Glutamatergic neuron (in vitro differentiated cells): ENCODE measurements at places on chromosomes 6 and 20.

- no peak for DNase-seq
These were observed 122.7 kb upstream of the HS3ST5 start for GRCh38 chr6:114465511-114465910.

DNA sequence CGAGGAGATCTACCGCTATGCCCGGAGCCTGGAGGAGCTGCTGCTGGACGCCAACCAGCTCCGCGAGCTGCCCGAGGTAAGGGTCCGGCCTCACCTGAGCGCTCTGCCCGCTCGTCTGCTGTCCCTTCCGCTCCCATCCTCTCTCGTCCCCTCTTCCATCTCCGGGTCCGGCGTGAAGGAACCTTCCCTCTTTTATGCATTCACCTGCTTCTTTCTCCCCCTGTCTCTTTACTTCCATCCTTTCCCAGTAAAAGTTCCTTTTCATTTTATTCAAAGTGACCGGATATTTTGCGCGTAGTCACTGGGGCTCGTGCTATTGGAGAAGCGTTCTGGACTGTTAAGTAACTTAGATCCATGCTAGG is 516 bp downstream of the LRRC1 start:
- DNase-seq: no peak

DNA sequence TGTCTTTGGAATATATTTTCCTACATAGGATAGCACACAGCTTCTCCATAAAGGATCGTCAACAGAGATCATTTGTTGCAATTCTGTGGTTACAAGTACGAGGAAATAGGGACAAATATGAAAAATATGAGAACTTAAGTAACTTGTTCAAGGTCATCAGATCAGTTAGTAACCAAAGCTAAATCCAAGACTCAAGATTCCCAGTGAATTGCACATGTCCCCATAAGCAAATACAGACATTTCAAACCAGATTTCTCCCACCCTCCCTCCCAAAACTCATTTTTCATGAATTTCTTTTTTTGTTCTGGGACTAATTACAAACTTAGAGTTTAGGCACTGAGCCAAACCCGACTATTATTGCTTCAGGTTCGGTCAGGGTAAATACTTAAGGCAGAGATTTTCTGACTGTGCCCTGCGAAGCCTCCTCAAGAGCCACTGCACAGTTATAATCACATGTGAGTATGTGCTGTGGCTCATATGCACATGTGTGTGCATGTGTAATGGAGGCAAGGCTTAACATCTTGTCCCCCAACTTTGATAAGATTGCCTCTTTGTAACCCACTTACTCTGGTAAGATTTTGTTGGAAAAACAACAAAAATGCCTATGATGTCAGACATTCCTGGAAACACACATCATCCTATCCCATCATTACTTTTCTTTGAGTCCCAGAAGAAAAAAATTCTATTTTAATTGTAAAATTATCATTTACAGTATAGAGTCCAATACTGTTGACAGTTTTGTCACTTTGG is 216.2 kb downstream of the CD83 start:
- no peak for DNase-seq

- no peak for DNase-seq
These were observed 5.1 kb downstream of the SPINT3 start for GRCh38 chr20:45510242-45510862.

- DNase-seq: peak; percentile 76
These were observed at the start of gene PLTP for GRCh38 chr20:45911486-45912343. Gene PLTP, minus strand, starts transcription at chr20:45912155. Its CDS starts 703 bp downstream, at chr20:45911452.

DNA sequence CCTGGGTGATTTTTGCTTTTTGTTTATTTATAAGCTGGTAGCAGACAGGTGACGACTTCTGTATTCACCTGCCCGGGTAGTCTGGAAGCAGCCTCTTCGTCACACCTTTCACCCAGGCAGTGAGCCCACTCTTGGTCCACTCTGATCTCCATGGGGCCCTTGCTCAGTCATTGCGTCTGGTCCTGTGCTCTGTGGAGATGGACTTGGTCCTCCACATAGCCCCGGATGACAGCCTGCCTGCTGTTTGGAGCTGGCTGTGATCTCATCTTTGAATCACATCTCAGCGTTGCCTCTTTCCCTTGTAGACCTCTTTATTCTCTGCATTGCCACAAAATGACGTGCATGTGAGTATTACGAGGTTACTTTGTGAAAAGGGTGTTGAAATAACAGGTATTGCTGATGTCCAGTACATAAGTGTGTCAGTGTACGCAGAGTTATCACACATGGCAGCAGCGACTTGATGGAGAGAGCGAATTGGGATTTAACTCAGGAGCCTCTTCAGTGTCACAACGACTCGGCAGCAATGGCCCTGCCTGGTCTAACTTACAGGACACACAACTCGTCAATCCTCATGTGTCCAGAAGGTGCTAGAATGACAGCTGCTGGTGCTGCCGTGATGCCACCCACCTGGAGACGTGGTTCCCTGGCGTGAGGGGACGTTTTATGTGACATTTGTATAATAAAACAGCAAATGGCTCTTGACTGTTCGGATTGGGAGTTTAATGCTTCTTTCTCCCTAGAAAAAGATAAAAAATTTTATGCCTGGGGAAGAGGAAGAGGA is 24.2 kb upstream of the FRMD1 start:
- DNase-seq: no peak

GRCh38 chr20:63114006-63114692 is 101.8 kb downstream of the YTHDF1 start:
- peak; percentile 12 for DNase-seq

DNA sequence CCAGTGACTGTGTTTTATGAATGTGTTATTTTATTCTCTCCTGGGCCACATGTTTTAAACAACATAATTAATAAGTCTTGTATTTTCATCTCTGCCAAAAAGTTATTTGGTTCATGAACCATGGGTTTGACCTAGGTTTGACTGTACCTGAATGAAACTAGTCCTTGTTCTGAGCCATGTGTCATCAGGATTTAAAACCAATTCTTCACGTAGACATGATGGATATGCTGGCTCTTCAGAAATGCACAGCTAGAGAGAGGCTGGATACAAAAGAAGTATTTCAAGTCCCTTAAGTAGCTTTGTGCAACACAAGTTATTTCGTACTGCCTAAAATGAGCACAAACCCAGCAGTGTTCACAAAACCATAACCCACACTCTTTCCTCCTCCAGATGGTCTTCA is 116.1 kb downstream of the IBTK start:
- DNase-seq: no peak

DNA sequence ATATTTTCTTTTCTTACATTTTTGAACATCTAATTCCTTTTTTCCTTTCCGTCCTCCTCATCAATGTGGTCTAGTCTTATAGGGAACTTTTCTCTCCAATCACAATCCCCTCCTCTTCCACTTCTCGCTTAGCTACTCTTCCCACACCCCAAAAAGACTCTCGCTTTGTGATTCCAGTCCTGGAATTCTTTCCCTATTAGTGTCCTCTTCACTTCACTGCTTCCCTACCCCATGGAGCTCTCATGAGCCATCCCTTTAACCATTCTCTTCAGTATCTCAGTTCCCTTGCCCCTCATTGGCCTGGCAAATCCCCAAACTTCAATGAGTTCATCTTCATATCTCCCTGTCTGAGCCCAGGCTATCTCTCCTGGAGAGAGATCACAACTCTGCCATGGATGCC is 55.3 kb upstream of the CEP85L start:
- no peak for DNase-seq

DNA sequence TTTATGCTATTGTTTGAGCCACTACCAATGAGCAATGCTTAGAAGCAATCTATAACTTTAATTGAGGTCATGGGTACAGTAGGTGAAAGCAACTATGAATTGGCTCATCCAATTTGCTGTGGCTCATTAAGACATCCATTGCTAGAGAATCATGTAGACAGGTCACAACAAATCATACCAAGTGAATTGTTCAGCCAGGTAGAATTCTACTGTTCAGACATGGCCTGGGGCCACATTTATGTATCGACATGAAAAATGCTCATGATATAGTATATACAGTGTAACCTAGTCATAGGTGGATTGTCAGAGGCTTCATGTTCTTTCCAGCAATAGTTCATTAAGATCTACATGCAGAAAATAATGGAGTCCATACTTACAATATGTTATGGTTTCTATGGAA is 633.7 kb upstream of the EYS start:
- DNase-seq: no peak

DNA sequence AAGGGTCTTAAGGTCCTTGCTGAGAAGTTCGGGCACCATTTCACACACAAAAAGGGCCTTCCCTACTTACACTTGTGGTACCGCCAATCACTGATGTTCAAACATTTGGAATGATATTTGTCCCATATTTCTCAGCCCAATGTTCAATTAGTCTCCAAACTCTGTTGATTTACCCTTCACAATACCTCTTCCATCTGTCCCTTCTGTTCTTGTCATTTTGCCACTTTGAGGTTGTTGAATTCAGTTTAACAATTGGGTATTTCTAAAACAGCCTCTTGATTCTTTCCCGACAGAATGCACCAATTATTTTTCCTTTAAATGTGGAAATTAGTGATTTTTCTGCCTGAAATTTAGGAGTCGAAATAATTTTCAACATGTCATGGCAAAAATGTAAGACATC is 46.2 kb downstream of the NOX3 start:
- no peak for DNase-seq

DNA sequence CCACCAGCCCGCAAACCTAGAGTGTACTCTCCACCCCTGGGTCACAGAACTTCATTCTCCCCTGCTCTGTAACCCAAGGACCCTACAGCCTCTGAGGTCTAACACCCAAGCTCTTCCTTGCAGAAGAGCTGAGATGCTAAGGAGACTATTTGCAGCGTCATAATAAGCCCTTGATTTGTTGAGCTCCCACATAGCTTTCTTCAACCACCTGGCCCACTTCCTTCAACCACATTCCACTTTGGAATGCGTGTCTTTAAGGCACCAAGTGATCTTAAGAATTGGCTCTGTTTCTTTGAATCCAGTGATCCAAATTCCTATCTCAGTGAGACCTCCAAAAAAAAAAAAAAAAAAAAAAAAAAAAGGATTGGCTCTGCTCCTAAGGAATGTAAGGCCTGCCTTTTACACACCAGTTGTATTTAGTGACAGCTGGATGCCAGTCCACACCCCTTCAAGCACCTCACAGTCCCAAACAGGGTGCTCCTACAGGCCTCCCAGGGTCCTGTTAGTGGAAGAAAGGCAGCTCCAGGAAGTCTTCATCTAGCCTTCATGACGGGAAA is 106.2 kb downstream of the UBE3D start:
- no peak for DNase-seq

GRCh38 chr6:51105357-51105756 is 286.7 kb downstream of the TFAP2B start:
- DNase-seq: no peak

DNA sequence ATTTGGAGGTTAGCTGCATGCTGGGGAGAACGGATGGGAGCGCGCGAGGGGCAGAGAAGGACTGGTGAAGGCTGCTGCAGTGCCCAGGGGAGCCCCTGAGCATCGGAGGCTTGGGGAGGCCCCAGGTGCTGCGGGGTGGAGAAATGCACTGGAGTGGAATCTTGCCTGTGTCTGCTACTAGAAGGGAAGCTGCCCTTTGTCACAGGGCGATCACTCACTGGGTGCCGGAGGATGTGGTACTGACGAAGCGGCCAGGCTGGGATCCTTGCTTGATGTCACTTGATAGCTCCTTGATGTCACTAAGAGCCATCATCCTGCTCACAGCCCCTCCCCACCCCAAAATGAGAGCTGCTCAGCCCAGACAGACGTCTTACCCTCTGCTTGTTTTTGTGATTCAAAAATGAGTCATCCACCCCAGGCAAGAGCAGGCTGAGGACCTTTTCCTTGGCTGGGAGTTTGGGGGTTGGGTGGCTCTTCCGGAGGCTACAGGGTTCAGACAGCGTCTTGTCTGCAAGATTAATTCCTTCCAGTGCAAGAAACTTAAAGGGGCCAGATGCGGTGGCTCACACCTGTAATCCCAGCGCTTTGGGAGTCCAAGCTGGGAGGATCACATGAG is 62.6 kb upstream of the PMEPA1 start:
- no peak for DNase-seq

- DNase-seq: no peak
These were observed 65.6 kb downstream of the ZNF292 start for GRCh38 chr6:87220997-87221396.

- no peak for DNase-seq
These were observed 31.2 kb downstream of the RREB1 start for GRCh38 chr6:7138921-7139358.

- no peak for DNase-seq
These were observed 92.3 kb downstream of the RNF182 start for GRCh38 chr6:14016935-14017625.

GRCh38 chr6:144160431-144161005 is 10.2 kb downstream of the STX11 start:
- DNase-seq: no peak

- no peak for DNase-seq
These were observed 214.5 kb downstream of the SOX4 start for GRCh38 chr6:21808045-21808470.

DNA sequence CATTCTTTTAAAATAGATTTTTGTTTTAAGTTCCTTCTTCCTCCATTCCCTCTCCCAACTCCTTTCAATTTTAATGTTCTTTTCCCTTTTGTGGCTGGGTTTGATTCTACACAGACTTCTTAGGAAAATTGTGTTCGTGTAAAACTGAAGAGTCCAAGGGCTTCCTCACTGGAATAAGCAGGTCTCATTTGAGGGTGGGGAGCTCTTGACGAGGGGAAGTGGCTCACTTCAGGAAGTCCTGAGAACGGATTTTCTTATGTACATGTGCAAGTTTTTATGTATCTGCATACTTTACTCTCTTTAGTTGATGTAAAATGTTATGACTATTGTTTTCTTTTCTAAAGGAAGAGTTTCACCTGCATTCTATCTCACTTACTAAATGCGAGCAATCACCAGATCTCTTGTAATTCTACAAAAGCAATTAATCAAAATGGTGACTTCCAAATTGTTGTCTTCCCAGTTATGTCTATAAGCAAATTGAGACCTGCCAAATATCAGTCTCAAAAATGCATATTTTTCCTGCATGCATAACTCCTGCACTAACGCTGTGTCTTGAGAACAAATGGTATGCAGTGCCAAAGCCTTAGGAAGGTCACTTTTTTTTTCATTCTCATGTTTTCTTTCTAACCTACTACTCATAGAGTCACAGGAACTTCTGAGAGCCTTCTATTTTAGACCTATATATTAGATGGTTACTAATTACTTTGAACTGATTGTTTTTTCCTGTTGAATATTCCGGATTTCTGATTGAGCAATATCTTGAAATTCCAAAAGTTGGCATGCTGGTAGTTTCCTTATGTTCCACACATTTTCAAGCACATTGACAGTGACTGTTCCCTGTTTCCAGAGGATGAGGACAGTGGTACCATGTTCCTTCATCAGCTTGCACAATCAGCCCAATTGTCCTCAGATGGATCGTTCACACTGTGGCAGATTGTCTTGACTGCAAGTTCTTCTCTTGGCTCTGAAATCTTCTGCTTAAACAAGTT is 251.9 kb upstream of the PRDM1 start:
- DNase-seq: no peak

GRCh38 chr6:16130437-16130891 is 1.6 kb downstream of the MYLIP start:
- no peak for DNase-seq

GRCh38 chr6:36804563-36804962 is 34.7 kb downstream of the CPNE5 start:
- no peak for DNase-seq

GRCh38 chr6:158653577-158654354 is 3.9 kb downstream of the SYTL3 start:
- no peak for DNase-seq

- DNase-seq: no peak
These were observed 149.0 kb upstream of the SGK1 start for GRCh38 chr6:134466771-134467525.
